A549 treated with AZD2906 at 1 μM for 4 hours (cell line): ENCODE measurements at places on chromosomes 1 and 21. TPM values are rescaled to one million over a fixed set of nuclear protein-coding genes. Genes with fewer than 3 reads are reported as not detected.

TRPM2 gene
- total RNA-seq: 7.5 to 10.7 TPM (median 8.7 TPM) in 5 replicates

LHX8 gene
- total RNA-seq: 0.62 to 1.0 TPM (median 0.93 TPM) in 5 replicates

CYP4B1 gene
- total RNA-seq: 0.07 to 0.24 TPM (median 0.18 TPM) in 4 of 5 replicates, not detected in the other

GOLT1A gene
- total RNA-seq: 3.3 to 7.0 TPM (median 5.1 TPM) in 5 replicates

LCE3D gene
- 2.8 to 4.4 TPM (median 3.1 TPM) in 5 replicates for total RNA-seq

UAP1 gene
- 28.1 to 38.0 TPM (median 31.6 TPM) in 5 replicates for total RNA-seq

NBL1 gene
- 35.1 to 68.8 TPM (median 58.1 TPM) in 5 replicates for total RNA-seq

RNU1-2 gene
- total RNA-seq: 4.0 to 44.9 TPM (median 4.2 TPM) in 4 of 5 replicates, not detected in the other

TMEM269 gene
- total RNA-seq: 0.05 to 0.22 TPM (median 0.10 TPM) in 5 replicates

RHBG gene
- not detected in 5 replicates for total RNA-seq

RHEX gene
- not detected in 5 replicates for total RNA-seq

SH3BGR gene
- 0.49 to 0.95 TPM (median 0.73 TPM) in 5 replicates for total RNA-seq
